ENCODE measurements at places on chromosomes 2 and 18.

GRCh38 chr2:190149200-190149599 is 86.7 kb upstream of the MSTN start:
- DNase-seq: no peak

- no peak for DNase-seq
These were observed 18.8 kb upstream of the GLI2 start for GRCh38 chr2:120716641-120717585.

GRCh38 chr2:120318626-120319025 is 27.3 kb upstream of the INHBB start:
- no peak for DNase-seq

- no peak for DNase-seq
These were observed 192.2 kb downstream of the TSN start for GRCh38 chr2:121947674-121948073.

GRCh38 chr2:25151718-25152117 is 16.7 kb downstream of the POMC start:
- DNase-seq: no peak

- DNase-seq: no peak
These were observed 27.2 kb downstream of the PXDN start for GRCh38 chr2:1717113-1717512.

GRCh38 chr2:62197925-62198633 is 2.2 kb downstream of the B3GNT2 start:
- no peak for DNase-seq

DNA sequence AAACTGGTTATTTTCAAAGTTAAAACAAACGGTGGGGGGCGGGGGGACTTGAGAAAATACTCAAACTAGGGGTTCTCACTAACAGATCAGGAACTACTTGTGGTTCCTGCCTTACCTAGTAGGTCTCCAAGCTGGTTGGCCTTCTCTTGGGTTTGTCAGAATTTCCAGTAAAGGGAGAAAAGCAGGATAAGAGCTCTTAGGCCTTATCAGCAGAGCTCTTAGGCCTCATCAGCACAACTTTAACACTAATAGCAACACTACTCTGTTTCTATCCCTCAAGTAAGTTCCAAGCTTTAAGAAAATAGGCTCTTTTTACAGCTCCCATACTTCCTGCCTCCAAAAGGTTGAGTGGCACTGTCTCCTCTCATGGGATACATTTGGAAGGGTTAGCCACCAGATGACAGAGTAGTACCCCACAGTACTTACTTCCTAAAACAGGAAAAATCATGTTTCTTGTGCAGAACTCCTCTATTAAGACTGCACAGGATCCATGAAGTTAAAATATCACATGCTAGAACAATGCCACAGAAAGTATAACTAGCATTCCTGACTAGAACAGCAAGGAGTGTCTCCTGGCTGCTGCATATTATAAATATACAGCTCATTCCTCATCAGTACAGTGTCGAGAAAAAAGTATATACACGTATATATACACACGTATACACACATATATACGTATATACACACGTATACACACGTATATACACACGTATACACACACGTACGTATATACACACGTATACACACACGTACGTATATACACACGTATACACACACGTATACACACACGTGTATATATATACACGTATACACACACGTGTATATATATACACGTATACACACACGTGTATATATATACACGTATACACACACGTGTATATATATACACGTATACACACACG is 6.1 kb downstream of the FBXO11 start:
- no peak for DNase-seq

GRCh38 chr18:73043211-73043610 is 175.4 kb upstream of the NETO1 start:
- no peak for DNase-seq
